ENCODE measurements at places on chromosomes 12 and 14. TPM values are rescaled to one million over a fixed set of nuclear protein-coding genes. Genes with fewer than 3 reads are reported as not detected.

DNA sequence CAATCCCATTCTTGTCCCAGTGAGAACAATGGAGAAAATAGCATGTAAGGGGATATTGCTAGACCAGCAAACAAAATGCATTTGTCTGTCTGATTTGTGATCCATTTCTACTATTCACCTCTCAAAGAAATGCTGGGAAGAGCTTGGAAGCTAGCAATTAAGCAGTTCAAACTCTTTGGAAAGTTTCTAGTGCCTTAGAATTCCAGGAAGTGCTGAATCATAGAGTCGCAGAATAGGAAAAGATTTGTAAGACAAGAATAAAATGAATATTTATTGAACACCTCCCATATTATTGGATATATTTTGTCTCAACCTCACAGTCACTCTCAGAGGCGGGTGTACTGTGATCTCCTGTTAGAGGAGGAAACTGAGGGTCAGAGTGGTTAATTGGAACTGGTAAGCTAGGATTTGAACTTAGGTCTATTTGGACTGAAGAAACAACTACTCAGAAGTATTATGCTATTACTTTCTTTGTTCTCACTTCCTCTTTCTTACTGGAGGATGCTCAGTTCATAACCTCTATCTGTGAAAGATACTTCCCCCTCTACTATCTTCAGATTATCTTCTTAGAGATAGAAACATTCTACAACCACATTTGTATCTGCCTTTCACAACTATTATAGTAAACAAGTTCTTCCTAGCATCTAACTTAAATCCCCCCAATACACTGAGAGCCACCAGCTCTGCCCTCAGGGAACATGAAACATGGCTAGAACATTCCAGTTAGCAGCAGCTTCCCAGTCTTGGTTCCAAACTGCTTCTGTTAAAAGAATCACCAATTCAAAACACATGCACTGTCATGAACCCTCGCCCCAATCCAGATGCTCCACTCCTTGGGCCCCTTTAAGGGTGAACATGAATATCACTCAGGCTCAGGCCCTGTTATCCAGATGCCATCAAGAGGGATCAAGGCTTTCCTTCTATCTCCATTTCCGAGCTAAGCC, 64.2 kb downstream of the DRAM1 start:
- no peak for ATAC-seq

Gene ERBB3
- 0.56 TPM for total RNA-seq

Gene ESPL1
- total RNA-seq, result 92.1 TPM

GRCh38 chr14:56145965-56146364, 27.8 kb downstream of the PELI2 start:
- ATAC-seq, result peak; percentile 92

Gene AMHR2
- not detected for total RNA-seq

Gene MGAT4C
- total RNA-seq, result not detected

Gene PFDN5
- total RNA-seq, result 250 TPM

DNA sequence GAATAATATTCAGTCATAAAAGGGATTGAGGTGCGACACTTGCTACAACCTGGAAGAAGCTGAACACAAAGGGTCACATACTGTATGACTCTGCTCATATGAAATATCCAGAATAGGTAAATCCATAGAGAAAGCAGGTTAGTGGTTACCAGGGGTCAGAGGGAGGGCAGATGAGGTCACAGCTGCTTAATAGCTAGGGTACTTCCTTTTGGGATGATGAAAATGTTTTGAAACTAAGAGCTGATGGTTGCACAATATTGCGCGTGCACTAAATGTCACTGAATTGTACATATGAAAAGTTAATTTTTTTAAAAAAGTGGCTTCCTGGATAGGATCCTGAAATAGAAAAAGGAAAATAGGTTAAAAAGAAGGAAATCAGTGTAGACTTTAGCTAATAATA, 23.8 kb downstream of the NEUROD4 start:
- no peak for ATAC-seq

- ATAC-seq, result no peak
Observed at GRCh38 chr14:72920008-72920407, 6.3 kb upstream of the DCAF4 start.

- no peak for ATAC-seq
Observed at GRCh38 chr12:113770389-113770865, 195.7 kb downstream of the RBM19 start.

Gene ANO6
- 26.8 TPM for total RNA-seq

DNA sequence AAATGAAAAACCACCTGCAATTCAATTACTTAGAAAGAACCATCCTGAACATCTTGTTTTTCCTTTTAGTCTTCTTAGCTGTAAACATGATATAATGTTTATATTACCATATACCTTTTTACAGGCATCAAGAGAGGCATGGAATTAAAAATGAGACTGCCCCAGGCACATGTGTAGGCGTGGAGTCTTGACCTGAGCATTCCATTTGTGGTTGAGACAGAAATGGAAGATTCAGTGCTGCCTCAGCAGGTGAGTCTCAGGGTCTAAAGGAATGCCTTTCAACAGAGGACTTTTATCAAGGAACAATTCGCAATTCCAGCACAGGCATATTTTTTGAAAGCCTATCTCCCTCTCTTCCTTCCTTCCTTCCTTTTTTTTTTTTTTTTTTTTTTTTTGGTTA, 8.0 kb upstream of the NANOGNB start:
- ATAC-seq, result no peak

- no peak for ATAC-seq
Observed at GRCh38 chr12:48973531-48973930, 2.0 kb upstream of the WNT10B start.

- ATAC-seq, result no peak
Observed at GRCh38 chr14:103138301-103139131, 15.3 kb downstream of the TNFAIP2 start.

DNA sequence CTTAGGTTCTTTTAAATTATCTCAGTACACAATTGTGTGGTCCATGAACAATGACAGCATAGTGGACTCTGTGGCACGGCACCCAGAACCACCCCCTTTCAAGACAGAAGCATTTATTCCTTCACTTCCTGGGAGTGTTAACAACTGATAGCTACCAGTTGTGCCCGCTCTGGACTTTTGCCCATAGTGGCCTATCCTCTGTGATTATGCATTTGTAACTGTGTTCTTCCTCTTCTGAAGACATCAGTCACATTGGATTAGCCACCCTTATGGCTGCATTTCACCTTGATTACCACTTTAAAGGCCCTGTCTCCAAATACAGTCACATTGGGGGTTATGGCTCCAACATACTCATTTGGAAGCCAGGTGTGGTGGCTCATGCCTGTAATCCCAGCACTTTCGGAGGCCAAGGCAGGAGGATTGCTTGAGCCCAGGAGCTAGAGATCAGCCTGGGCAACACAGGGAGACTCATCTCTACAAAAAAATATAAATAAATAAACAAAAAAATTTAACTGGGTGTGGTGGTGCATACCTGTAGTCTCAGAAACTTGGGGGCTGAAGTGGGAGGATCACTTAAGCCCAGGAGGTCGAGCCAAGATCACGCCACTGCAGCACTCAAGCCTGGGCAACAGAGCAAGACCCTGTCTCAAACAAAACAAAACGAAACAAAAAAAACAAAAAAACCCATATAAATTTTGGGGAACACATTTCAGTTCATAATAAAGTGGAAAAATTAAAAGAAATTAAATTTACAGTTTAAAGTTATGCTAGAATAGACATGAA, 27.6 kb upstream of the PHC1 start:
- no peak for ATAC-seq

- no peak for ATAC-seq
Observed at GRCh38 chr14:35879151-35879648, 53.1 kb downstream of the BRMS1L start.

- no peak for ATAC-seq
Observed at GRCh38 chr12:81874586-81874985, 115.4 kb upstream of the PPFIA2 start.

DNA sequence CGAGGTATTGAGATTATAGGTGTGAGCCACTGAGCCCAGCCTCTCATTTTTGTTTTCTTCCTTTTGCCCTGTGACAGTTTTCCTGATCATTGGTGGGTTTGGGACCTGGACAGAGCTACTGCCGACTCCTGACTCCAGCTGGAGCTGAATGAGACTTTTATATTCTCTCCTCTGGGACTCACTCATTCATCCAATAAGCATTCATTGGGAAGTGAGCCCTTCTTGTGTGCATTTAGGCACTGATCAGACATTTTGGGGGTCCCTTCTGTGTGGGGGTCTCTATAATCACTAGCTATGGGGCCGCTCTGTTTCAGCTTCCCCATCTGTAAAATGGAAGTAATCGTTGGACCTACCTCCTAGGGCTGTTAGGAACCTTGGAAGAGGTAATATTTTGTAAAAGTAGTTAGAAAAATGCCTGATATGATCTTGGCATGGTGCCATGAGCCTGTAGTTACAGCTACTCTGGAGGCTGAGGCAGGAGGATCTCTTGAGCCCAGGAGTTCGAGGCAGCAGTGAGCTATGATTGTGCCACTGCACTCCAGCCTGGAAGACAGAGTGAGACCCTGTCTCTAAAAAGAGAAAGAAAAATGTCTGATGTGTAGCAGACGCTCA, 7.2 kb downstream of the SH2B3 start:
- no peak for ATAC-seq

GRCh38 chr12:19916196-19916753, 452.1 kb upstream of the PDE3A start:
- ATAC-seq, result no peak

Gene A2M
- 0.26 TPM for total RNA-seq

DNA sequence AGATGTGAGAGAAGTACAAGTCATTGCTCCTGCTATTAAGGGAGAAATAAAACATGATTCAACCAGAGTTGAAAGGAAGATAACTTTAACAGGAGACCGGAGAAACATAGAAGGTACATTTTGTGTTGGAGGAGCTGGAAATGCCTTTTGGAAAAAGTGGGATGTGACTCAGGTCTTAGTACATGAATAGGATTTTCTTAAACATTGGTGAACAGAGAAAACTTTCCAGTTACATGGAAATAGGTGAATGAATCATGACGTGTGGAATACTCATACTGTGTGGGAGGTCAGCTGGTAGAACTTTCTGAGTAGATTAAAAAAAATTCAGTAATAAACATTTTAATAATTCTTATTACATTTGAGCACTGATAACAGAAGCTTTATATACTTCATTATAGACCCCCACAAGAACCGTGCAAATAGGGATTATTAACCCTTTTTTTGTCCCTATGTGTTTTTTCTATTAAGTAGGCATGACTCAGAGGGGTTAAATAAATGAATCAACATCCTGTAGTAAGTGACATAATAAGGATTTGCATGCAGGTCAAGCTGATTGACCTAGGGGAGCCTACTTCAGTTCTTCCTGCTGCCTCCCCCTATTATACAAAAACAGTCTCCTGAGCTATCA, 710.5 kb downstream of the NOVA1 start:
- ATAC-seq, result no peak

- ATAC-seq, result no peak
Observed at GRCh38 chr14:32470161-32470715, 141.1 kb downstream of the AKAP6 start.

DNA sequence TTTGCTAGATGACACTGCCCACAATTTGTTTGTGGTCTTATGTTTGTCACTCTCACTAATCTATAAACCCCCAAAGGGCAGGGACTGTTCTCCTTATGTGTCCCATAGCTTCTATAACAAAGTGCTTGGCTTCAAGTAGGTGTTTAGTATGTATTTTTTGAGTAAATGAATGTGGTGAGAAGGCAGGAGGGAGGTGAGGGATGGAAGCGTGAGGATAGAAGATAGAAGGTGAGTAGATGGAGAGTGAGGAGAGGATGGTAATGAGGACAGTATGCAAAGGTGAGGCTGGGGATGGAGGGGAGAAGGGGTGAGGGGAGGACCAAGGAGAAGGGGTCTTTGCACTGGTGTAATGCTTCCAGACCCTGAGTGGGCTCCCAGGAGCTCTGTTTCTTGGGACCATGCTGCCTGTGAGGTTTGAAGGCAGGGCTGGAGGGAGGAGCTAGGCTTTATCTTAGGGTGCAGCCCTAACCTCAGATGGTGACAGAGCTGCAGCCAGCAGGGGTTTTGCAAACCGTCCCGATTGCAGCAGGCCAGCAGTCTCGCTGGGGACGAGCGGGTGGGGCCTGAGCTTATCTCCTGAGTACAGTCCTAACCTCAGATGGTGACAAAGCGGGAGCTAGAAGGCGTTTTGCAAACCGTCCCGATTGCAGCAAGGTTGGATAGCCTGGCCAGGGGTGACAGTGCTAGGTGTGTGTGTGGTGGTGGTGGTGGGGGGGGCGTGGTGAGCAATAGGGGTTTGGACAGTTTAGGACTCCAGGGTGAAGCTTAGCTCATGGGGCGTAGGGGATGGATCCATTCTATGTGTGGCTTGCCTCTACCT, 6.5 kb downstream of the CEBPE start:
- no peak for ATAC-seq

Gene CBLN3
- 11.1 TPM for total RNA-seq

DNA sequence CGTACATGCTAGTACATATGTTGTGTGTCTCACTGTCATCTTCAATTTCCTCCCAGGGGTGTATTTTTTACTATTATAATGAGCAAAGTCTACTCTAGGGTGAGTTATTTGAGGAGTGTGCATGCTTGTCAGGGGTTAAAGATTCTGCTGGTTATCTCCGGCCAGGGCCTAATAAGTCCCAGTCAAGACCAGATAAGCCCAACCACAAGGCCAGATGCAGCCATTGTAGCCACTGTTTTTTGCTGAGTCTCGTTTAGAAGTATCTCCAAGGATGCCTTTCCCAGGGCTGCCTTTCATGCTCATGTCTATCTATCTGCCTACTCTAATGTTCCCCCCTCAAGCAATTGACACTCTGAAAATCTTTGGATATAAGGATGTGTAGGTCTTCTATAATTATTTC, 300.5 kb downstream of the IPO8 start:
- no peak for ATAC-seq

- ATAC-seq, result no peak
Observed at GRCh38 chr14:36662258-36662542, 540 bp downstream of the PAX9 start.

DNA sequence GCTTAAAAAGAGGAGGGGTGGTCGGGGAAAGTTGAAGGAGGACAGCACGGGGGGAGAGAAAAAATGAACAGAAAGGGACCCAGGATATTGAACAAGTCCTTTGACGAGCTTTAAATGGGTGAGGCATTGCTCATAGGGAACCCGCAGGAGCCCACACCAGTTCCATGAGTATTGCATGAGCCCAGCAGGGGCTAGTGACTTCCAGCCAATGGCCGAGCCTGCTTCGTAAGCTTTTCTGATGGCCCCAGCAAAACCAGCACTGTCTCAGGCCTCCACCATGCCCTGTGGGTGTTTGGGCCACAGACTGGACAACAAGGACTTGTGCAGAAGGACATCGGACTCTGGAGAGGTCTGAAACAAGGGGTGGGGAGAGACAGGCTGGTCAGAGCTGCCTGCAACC, 109.5 kb downstream of the ZFP36L1 start:
- no peak for ATAC-seq

- no peak for ATAC-seq
Observed at GRCh38 chr14:39763402-39763890, 331.2 kb upstream of the FBXO33 start.

Gene PLXNC1
- total RNA-seq, result 7.5 TPM

Gene MRPL52
- total RNA-seq, result 90.4 TPM

DNA sequence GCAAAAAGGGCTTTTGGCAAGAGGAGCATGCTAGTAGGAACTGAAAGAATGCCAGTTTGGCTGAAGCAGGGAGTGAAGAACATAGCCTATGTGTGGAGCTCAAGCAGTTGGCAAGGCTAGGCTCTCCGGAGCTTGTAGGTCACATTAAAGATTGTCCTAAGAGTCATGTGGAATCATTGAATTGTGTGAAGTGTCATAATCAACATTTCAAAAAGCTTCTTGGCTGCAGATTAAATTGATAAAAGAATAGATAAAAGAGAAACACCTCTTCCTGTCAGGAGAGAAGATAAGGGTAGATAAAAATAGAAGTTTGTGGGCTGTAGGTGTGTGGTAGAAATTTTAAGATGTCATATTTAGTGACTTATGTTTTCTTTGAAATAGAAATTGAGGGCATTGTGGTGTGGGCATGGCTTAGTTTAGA, 36.1 kb downstream of the CPSF6 start:
- ATAC-seq, result peak; percentile 34

GRCh38 chr12:54495327-54495726, 2.2 kb upstream of the NCKAP1L start:
- ATAC-seq, result no peak
